ENCODE measurements at places on chromosomes 6 and 20.
A peak's percentile ranks its signal among the peaks of the same experiment; 100 is the strongest.

GRCh38 chr20:41643504-41643938 lies 25.3 kb upstream of the CHD6 start:
- peak; percentile 70 for DNase-seq

GRCh38 chr6:138945354-138945753 lies 42.7 kb downstream of the REPS1 start:
- no peak for DNase-seq

DNA sequence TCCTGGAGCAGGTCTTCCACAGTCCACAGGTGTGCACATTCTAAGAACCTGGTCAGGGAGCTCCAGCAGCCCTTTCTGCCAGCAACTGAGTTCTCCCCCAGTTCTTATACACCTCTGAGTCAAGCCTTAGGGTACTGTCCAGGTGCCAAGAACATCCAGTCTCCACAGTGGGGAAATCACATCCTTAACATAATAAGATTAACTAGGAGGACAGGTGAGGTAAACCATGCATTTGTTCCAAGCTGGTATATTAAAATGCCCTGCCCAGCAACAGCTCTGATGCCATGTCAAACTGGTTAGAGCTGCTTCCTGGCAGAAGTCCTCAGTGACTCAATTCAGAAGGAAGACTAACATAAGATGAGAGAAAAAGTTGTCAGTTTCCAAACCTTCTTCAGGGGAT lies 303.9 kb upstream of the SGK1 start:
- peak; percentile 40 for DNase-seq

DNA sequence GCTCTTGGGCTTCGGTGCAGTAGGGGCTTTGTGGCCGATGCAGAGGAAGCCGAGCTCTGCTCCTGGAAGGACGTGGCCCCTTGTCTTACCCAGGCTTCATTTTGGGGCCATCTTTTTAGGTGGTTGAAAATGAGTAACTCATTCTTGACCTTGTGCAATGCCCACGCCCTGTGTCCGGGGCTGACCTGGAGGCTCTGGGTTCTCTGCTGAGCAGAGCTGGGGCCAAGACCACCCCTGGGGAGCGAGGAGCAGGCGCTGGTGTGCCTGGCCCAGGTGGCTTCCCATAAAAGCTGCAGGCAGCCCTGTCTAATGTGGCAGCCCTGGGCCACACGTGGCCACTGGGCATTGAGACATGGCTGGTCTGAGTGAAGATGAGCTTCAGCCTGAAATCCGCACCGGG lies 25.7 kb downstream of the NTSR1 start:
- no peak for DNase-seq

GRCh38 chr6:42846505-42846904 lies 32.9 kb upstream of the RPL7L1 start:
- no peak for DNase-seq

GRCh38 chr6:111854683-111855082 lies 18.6 kb downstream of the FYN start:
- no peak for DNase-seq

GRCh38 chr6:81366972-81367371 lies 385.5 kb downstream of the TENT5A start:
- no peak for DNase-seq

- no peak for DNase-seq
These were observed 85.4 kb downstream of the KLHL32 start for GRCh38 chr6:97009781-97010492.
